ENCODE measurements at places on chromosomes 16 and 17.

DNA sequence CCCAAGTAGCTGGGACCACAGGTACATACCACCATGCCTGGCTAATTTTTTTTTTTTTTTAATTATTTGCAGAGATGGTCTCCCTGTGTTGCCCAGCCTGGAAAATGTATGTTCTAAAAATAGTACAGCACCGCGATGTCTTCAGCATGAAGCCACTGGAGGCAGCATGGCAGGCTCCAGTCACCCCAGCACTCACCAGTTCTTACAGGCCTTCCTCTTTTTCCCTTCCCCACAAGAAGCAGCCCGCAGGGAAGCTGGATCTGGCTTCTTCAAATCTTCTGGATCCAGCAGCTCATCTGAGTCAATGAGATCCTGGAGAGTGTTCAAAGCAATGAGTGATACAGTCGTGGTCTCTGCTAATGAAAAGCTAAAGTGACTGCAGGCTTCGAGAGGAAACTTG lies 16.2 kb downstream of the CIAPIN1 start:
- DNase-seq: no peak

- peak; percentile 73 for DNase-seq
Observed at GRCh38 chr16:66924527-66925321, 611 bp downstream of the RRAD start.

GRCh38 chr17:82698974-82699442 lies 510 bp upstream of the RAB40B start:
- DNase-seq: no peak

DNA sequence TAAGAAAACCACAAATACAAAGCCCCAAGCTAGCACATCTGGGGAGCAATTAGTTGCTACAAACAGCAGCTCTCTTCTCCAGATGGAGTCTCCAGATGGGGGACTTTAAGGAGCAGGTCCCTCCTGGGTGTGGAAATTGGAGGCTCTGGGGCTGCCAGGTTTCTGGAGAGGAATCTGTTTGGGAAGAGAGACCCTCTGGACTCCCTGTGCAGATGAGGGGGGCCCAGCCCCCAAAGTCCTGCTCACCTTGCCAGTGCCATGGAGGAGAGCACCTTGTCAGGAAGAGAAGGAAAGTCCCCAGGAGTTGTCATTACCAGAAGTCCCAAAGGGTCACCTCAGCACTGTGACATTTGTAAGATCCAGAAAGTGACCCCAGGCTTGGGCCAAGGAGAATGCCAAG lies 14.8 kb downstream of the TEKT5 start:
- DNase-seq: no peak

DNA sequence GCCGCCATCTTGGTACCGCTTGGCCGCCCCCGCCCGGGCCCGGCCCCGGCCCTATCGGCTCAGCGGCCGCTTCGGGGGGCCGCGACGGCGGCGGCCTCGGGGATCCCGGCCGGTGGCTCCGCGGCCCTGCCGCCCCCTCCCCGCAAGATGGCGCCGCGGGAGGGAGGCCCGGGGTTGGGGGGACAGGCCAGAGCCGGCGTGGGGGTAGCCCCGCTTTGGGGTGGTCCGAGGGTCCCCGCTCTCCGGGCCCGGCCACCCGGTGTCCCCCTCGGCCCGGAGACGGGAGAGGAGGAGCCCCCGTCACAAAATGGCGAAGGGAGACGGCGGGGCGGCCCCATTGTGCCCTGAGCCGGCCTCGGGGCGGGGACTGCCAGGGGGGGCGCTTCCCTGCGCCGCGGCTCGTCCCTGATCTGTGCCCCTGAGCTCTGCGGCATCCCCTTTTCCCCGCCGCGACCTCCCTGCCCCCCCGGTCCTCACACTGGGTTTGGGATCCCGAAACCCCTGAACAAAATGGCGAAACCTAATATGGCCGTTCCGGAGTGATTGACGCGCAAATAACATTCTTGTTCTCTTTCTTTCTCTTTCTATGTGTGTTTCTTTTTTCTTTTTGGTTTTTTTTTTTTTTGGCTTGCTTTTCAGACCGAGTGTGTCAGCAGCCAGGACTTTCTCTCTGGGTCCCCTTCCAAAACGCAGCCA lies 986 bp downstream of the HAPSTR1 start:
- peak; percentile 50 for DNase-seq

DNA sequence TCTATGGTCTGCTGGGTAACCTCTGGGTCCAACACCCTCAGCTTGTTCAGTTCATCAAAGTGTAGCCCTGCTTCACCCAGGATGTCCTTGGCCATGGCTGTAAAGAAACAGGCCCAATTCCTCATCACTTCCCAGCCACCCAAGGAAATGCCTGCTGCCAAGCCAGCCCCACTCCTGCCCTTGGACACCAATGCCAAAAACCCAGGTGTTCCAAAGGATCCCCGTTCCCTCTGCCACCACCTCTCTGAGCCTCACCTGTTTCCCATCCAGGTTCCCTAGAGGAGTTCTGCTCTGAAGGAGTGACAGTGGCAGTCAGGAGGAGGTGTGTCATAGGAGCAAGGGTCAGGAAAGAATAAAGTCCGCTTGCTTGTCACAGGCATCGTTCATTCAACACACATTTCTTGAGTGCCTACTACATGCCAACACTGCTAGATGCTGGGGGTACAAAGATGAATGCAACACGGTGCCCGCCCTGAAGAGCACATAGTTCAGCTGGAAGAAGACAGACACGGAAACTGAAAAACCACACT lies 3.3 kb downstream of the IFT20 start:
- DNase-seq: peak; percentile 32

- DNase-seq: peak; percentile 89
Observed at GRCh38 chr17:38719289-38719942, 10.7 kb upstream of the CISD3 start.

GRCh38 chr17:50576864-50577263 lies 16.3 kb downstream of the CACNA1G start:
- no peak for DNase-seq

DNA sequence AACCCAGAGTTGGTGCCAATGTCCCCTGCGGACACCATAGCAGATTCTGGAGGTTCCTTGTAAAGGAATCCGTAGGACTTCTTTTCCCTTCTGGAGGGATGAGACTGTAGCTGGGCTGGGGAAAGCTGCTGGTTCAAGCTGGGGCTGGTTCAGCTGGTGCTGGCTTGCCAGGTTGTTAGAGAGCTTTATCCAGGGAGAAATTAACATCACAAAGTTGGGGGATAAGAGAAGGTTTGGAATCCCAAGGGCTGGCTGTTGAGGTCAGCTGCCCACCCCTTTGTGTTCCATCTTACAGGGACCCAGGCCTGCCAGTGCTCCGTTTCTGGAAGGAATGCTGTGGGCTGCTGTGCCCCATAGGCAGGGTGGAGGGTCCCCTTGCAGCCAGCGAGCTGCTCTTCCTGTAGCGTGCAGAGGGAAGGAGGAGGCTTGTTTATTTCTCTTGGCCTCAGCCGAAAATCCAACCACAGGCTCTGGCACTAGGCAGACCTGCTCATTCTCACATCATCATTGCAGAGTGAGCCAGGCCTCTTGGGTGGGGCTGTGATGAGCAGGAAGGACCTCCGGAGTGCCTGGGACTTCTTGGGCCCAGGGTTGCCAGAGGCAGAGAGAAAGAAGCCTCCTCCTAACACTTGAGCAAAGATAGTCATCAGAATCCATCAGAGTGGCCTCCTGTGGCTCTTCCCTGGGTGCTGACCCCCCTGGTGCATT lies 251.1 kb downstream of the SEC14L1 start:
- peak; percentile 95 for DNase-seq

DNA sequence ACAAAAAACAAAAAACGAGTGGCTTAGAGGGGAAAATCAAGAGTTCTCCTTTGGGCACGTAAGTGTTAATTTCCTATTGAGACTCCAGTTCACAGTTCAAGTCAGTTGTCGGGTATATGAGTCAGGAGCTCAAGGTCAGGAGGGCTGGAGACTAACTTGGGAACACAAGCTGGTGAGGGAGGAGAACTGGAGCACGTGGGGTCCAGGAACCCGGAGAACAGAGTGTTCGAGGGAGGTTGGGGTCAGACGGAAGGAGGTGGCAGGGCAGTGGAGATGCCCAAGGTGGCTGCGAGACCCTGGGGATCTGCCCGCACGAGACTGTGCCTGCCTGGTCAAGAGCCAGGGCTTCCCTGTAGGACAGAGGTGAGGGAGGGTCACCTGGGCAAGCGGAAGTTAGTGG lies 12.0 kb downstream of the ALDH3A1 start:
- no peak for DNase-seq

DNA sequence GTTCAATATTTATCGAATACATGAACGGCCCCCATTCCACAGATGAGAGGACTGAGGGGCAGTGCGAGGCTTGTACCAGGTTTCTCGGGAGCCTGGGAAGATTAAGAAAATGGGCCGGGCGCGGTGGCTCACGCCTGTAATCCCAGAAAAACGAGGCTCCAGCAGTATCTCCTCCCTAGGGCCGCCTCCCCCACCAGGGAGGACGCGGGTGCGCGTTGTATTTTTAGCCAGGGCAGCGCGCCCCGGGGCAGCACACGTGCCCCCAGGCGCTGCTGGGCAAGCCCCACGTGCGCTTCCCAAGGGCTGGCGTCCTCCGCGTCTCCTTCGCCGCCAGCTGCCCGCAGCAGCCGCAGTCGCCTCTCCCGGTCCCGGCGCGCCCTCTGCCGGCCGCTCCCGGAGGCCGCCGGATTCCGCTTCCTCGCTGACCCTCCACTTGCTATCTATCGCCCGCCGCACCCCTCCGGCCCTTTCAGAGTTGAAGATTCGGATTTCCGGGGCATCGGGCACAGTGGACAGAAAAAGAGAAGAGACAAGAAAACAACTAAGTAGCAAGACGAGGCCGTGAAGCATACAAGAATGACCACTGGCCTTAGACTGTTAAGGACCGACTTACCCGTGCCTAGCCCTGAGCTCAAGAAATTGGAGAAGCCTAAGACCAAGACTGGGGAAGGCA lies 1.9 kb upstream of the YBX2 start:
- DNase-seq: peak; percentile 94

DNA sequence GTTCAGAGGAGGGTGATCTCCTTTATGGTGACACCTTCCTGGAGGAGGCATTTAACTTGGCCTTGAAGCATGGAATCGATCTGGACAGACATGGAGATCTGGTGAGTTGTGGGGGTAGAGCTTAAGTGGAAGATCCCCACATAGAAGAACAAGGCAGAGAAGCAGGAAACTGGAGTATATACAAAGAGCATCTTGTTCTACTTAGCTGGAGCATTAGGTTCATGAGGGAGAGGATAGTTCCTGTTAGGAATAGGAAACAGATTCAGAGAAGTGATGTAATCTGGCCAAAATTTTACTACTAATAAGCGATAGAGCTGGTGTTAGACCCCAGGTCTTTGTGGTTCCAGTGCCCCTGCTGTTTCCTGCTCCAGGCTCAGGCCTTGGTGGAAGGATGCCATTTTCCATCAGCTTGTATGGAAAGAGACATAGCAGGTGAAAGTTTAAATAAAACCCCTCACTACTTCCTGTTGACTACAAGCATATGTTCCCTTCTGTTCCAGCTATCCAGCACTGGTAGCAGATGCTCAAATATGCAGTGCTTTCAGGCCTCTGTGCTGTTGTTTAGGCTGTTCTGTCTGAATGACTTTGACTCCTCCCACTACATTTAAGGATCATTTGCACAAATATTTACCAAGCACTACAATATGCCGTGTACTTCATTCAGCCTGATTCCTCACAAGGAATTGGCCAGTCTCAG lies 9.4 kb downstream of the RPAIN start:
- DNase-seq: no peak

- peak; percentile 97 for DNase-seq
Observed at GRCh38 chr17:7589891-7590691, at the start of gene SOX15. Gene SOX15 (minus strand): TSS chr17:7590094. CDS start chr17:7589676, 418 bp downstream.

DNA sequence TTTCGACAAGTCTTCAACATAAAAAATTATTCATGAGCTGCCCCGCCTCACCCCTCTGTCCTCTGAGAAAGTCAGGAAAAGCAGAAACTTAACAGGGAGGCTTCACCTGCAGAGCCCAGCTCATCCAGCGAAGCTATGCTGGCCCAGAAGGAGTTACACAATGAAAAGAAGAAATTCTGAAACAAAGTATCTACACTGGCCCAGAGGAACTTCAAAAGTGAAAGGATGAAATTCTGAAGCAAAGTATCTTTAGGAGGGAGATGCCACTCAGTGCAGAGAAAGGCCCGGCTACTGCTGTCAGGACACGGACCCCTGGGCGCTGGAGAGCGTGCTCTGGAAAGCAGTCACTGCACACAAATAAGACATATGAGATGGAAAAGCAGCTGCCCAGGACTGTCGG lies 1.6 kb downstream of the GALNS start:
- no peak for DNase-seq

DNA sequence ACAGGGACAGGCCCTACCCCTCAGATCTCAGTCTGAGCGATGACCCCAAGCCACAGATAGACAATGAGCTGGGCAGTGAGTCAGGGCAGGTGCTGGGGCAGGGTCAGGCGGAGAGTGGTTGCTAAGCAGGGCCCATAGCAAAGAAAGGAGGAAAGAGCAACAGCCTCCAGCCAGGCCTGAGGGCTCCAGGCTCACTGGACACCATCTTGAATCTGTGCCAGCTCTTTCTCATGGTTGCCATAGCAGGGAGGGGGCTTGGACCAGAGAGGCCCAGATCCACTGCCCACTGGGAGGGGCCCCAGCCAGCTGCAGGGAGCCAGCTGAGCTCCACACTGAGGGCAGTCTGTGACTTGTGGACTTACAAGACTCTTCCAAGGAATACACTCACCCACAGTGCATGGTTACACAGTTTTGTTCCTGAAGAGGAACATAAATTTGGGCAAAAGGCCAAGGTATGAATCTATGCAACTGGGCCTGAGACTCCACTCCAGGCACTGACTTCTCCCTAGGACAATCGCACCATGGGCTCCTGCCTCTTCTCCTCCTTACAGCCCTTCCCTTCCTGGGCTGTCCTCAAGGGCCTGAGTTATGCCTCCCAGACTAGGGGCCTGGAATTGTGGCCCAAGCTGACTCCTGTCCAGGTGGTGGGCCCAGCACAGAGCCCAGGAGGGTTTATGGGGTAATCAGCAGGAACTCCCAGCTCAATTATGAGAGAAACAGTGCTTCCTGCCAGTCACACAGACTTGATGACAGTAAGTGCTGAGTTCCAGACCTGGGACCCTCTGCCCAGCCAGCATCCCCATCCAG lies 59.9 kb downstream of the BEAN1 start:
- peak; percentile 76 for DNase-seq

- no peak for DNase-seq
Observed at GRCh38 chr17:62657145-62657665, 29.7 kb downstream of the MRC2 start.

DNA sequence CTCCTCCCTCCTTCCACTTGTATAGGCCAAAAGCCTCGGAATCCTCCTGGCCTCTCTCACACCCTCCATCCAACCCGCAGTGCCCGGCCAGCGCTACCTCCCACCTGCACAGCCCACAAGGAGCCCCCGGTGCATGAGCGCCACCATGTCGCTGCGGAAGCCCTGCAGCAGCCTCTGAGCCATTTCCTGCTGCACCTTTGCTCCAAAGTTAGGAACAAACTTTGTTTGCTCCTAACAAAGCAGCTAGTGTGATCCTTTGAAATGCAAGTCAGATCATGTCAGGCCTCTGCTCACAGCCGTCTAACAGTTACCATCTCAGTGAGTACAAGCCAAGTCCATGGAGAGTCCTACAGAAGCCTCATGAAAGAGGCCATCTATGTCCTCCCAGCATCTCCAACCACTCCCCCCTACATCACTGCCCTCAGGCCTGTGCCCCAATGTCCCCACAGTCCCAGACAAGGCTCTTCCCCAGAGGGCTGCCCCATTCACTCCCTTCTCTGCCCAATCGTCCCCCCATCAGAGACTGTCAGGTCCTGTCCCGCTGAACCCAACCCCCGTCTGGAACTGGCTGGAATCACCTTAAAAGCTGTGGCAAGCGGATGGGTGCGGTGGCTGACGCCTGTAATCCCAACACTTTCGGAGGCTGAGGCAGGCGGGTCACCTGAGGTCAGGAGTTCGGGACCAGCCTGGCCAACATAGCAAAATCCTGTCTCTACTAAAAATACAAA lies 7.5 kb downstream of the DCAKD start:
- no peak for DNase-seq

GRCh38 chr16:87956098-87956364 lies 4.8 kb downstream of the BANP start:
- no peak for DNase-seq

Measured in islet precursor cell (in vitro differentiated cells).